Bronchus fibroblast of lung (primary cell): ENCODE measurements at places on chromosomes 7 and 10. TPM values are rescaled to one million over a fixed set of nuclear protein-coding genes. Genes with fewer than 3 reads are reported as not detected.

The SYT15B gene
- under 0.01 and 0.17 TPM in 2 replicates for total RNA-seq

The KIAA1549 gene
- 0.67 and 1.0 TPM in 2 replicates for total RNA-seq

The SFRP5 gene
- total RNA-seq, result not detected in 2 replicates

The BTRC gene
- 4.5 and 5.9 TPM in 2 replicates for total RNA-seq

The SCART1 gene
- total RNA-seq, result 0.15 and 0.34 TPM in 2 replicates

The UTF1 gene
- total RNA-seq, result not detected in 2 replicates

The SPDYE5 gene
- not detected in 2 replicates for total RNA-seq

The TAS2R5 gene
- total RNA-seq, result not detected in 2 replicates

The OR2A42 gene
- not detected in 2 replicates for total RNA-seq

The INSIG1 gene
- 626 and 697 TPM in 2 replicates for total RNA-seq

The TEX47 gene
- not detected in 2 replicates for total RNA-seq

The LDB3 gene
- total RNA-seq, result 0.15 and 0.17 TPM in 2 replicates

The GDF2 gene
- total RNA-seq, result not detected in 2 replicates

The GPR15LG gene
- total RNA-seq, result not detected in 2 replicates
